ENCODE measurements at places on chromosomes 6 and 20.

- DNase-seq, result no peak
Measured at GRCh38 chr6:31636698-31637596, 15.5 kb downstream of the BAG6 start.

GRCh38 chr6:111803804-111804203, 69.4 kb downstream of the FYN start:
- no peak for DNase-seq

- DNase-seq, result no peak
Measured at GRCh38 chr20:45044084-45044573, 56.8 kb downstream of the KCNS1 start.

DNA sequence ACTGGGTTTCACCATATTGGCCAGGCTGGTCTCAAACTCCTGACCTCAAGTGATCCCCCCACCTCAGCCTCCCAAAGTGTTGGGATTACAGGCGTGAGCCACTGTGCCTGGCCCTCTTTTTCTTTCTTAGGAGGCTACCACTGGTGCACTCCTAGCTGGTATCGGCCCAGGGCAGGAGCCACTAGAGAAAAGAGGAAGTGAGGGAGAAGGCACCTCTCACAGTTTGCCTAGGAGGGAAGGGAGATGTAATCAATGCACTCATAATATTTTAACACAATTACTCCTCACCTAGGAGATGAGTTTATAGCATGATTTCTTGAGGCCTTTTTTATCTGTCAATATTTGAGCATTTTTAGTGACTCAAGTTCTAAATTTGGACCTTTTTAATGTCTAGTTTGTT, 189.0 kb upstream of the SOX4 start:
- no peak for DNase-seq

DNA sequence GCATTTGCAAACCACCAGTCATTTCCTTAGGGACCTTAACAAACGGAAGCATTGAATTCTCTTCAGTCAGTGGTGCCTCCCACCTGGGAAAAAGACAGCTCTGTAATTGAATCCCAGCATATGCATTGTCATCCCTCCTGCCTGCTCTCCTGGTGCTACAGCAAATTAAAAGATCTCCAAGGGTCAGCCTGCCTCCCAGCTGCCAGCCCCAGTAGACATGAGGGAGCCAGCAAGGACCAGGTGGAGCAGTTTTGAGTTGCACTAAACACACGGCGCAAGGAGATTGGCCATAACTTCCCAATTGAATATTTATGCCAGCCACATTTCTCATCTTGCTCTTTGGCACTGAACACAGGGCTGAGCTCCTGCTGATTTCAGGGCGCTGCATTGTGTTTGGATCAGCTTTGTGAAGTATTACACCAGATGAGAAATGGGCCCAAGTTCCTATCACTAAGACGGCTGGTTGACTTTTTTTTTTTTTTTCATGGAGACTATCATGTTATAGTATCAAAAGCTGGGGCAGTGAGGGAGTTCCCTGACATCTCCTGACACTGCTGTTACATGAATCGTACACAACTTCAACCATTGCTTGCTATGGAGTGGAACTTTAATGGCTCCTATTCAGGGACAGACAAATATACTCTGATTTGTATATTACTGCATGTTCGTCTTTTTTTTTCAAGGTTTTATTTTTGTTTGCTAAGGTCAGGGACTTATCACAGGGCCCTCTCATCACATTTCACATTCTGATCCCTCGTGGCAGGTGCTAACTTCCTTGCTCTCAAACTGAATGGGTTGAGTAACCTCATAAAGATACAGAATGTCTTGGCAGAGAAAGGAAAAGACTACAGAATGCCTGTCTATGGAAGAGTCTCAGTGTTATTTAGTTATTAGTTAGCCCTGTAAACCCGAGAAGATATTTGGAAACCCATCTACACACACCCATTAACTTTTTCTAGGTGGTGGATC, 191.1 kb downstream of the EYA4 start:
- no peak for DNase-seq

GRCh38 chr6:35363293-35363750, 21.0 kb downstream of the PPARD start:
- DNase-seq, result no peak

DNA sequence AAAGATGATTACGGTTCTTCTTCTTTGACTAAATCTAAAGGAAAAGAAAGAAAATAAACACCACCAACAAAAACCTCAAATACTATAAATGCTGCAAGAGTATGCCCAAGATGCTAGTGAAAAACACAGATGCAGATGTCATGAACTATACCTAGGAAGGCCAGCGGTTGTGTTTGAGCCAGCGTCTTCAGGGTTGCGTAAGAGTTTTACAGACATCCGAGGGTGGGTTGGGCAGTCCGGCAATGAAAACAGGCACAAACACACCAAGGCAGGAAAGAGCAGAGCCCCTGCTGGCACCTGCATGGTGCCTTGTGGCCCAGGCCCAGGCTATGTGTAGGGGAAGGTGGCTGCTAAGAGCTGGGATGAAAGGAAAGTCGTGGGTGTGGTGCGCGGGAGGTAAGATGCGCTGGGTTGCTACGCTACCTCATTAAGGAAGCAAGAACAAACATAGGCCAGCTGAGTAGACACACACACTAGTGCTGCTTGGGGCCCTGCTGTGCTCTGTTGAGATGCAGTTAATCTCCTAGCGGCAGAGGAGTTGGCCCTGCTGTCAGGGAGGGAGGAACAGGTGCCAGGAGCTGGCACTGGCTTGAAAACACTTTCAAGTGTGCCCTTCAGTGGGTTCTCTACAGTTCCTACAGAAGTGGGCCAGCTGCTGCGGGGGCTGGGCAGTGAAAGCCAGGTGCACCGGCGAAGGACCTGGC, 170.2 kb upstream of the PLN start:
- no peak for DNase-seq

- DNase-seq, result no peak
Measured at GRCh38 chr6:83365931-83366330, 64.9 kb downstream of the ME1 start.

DNA sequence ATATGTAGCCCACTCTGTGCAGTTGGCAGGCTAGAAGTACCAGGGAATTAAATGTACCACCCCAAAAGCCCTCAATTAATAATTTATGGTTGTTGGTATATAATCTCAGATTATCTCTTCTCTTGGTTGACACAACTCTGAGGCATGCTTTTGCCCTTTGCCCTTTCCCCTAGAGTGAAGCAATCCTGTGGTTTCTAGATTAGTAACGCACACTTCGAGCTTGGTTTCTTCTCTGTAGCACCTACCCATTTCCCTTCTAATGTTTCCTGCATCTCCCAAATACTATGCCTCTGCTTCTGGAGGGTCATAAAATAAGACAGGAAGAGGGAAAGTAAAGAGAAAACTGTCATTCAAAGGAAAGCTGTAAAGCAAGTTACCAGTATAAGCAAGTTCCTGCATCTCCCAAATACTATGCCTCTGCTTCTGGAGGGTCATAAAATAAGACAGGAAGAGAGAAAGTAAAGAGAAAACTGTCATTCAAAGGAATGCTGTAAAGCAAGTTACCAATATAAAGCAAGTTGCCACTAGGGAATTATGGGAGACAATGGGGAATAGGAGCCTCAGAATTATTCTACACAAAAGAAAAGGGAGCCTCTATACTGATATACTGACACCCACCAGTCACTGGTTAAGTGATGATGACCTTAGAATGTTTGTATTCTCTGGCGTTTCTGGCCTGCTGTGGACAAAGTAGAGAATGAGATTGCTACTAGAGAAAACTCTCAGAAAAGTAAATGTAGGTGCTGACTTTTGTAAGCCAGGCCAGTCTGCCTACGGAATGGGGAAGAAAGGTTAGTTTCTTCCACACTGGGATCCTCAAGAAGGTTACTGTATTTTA, 862.6 kb upstream of the MAN1A1 start:
- no peak for DNase-seq

- DNase-seq, result no peak
Measured at GRCh38 chr6:62775427-62776022, 435.7 kb upstream of the FKBP1C start.

GRCh38 chr20:38007526-38007925, 25.7 kb downstream of the TTI1 start:
- DNase-seq, result no peak

GRCh38 chr6:111865909-111866546, 7.2 kb downstream of the FYN start:
- no peak for DNase-seq

DNA sequence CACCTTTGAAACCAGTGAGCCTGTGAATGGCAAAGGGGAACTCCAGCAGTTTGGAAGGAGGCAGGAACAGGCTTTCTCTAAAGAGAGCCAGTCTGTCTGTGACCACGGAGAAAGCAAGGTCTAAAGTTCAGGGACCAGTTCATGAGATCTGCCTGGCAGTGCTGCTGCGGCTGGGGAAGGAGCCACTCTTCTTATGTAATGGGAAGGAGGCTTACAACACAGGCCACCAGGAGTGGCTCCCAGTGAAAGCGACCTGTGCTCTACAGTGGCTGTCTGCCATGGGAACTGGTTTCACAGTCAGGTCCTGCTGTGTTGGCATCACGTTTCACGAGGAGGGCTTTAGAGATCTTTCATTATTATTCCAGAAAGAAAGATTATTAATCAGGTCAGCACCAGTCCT, 291.9 kb upstream of the PRDM1 start:
- no peak for DNase-seq

DNA sequence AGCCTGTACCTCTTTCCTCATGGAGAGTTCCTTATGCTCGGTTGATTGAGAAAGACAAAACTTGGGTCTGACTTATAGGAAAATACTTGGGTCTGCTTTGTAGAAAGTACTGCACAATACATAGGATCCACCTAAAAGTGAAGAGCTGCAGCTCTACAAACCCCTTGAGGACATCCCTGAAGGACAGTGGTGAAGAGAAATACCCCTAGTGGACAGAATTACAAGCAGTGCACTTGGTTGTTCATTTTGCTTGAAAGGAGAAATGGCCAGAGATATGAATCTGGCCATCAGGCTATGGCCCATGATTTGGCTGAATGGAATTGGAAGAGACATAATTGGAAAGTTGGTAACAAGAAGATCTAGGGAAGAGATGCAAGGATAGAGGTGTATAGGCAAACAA, 8.3 kb downstream of the CD24 start:
- DNase-seq, result no peak

DNA sequence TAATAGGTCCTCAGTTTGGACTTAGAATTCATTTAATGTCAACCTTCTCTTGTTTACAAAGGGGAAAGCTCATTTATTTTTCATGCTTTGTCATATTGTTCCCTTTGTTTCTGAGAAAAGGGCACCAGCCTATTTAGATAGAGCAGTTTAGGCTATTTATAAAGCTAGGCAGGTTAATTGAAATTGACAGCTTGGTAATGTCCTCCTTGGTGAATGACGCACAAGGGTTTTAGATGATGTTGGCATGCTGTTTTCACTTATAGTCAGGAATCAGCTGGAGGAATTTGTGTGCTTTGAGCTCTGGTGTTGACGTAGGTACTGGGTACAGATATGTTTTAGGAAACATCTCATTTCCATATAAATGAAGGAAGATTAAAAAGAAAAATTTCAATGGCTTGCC, 45.2 kb downstream of the BCKDHB start:
- DNase-seq, result no peak

- no peak for DNase-seq
Measured at GRCh38 chr6:67694127-67694526, 941.0 kb upstream of the ADGRB3 start.

DNA sequence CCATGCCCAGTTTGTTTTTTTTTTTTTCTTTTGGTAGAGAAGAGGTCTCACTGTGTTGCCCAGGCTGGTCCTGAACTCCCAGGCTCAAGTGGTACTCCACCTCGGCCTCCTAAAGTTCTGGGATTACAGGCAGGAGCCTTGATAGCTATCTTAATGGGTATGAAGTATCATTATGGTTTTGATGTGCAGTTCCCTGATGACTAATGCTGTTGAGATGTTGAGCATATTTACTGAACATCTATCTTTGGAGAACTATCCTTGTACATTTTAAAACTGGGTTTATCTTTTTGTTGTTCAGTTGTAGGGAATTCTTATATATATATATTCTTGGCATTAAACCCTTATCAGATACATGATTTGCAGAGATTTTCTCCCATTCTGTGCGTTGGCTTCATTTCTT, 21.4 kb upstream of the MYL9 start:
- no peak for DNase-seq

DNA sequence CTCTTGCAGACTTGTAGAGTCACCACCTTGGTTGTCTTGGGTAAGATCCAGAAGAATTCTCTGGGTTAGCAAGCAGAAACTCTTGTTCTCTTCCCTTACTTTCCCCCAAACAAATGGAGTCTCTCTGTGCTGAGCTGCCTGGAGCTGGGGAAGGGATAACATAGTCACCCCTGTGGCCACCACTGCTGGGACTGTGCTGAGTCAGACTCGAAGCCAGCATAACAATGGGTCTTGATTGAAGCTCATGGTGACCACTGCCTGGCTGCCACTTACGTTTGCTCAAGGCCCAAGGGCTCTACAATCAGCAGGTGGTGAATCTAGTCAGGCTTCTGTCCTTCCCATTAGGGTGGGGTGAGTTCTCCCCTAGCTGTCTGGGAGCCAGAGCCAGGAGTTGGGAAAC, 15.4 kb upstream of the ERVFRD-1 start:
- no peak for DNase-seq

GRCh38 chr20:25394996-25395395, 4.4 kb upstream of the ABHD12 start:
- no peak for DNase-seq

GRCh38 chr6:163744256-163744925, 329.9 kb downstream of the QKI start:
- DNase-seq, result no peak

- DNase-seq, result no peak
Measured at GRCh38 chr20:57470212-57470522, 54.8 kb downstream of the CTCFL start.

- no peak for DNase-seq
Measured at GRCh38 chr6:52293067-52293466, 8.5 kb upstream of the MCM3 start.

- DNase-seq, result no peak
Measured at GRCh38 chr20:4087923-4088322, 72.6 kb upstream of the RNF24 start.

GRCh38 chr20:6178537-6178936, 55.7 kb upstream of the FERMT1 start:
- no peak for DNase-seq

DNA sequence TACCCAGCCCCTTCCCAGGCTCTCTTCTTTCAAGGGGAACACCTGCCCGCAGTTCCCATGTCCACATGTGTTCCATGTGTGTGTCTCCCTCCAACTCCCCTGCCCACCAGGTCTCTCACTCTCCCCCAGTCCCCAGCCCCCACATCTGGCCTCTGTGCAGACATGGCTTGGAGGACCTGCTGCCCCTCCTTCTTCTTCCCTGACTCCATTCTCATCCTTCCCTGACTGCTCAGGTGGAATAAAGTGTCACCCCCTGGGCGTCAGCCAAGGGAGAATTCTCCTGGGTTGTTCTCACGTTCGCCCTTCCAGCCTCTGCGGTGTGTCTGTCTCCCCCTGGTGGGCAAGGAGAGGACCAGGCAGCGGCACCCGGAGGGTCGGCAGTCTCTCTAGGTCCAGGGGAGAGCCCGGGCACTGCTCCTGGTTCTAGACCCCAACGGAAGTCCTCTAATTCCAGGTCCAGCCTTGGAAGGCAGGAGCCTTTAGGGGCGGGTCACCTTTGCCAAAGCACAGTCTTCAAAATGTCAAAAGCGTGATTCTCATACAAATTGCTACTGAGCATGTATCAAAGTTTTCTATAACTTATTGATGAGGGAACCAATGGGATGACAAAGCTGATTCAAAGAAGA, 50.5 kb downstream of the EBF4 start:
- peak; percentile 53 for DNase-seq

Data from stimulated activated CD4-positive, alpha-beta T cell treated with anti-CD3 and anti-CD28 coated beads, Interleukin-1b, Interleukin-23, amount 100 ng/mL, for 24 hours (primary cell).